ENCODE measurements at places on chromosomes 6 and 20.

DNA sequence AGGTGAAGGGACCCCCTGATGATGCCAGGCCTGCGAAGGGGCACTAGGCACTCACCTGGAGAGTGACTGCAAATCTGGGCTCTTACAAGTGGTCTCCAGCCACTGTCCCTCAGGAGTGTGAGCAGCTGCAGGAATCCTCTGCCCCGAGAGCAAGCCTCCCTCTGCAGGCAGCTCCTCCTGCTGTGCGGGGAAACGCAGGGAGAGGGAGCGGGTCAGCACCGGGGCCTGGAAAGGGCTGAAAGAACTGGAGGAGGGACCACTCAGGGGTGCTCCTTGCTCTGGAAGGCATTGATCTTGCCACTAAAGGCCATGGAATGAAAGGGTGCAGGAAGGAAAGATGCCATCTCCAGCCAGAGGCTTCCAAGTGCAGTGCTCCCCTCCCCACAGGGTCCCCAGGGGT, 168.0 kb downstream of the CDH4 start:
- DNase-seq: no peak

- DNase-seq: no peak
These were observed 371.7 kb upstream of the MMS22L start for GRCh38 chr6:97654674-97655073.

GRCh38 chr6:37381579-37381978, 27.8 kb downstream of the RNF8 start:
- peak; percentile 69 for DNase-seq

DNA sequence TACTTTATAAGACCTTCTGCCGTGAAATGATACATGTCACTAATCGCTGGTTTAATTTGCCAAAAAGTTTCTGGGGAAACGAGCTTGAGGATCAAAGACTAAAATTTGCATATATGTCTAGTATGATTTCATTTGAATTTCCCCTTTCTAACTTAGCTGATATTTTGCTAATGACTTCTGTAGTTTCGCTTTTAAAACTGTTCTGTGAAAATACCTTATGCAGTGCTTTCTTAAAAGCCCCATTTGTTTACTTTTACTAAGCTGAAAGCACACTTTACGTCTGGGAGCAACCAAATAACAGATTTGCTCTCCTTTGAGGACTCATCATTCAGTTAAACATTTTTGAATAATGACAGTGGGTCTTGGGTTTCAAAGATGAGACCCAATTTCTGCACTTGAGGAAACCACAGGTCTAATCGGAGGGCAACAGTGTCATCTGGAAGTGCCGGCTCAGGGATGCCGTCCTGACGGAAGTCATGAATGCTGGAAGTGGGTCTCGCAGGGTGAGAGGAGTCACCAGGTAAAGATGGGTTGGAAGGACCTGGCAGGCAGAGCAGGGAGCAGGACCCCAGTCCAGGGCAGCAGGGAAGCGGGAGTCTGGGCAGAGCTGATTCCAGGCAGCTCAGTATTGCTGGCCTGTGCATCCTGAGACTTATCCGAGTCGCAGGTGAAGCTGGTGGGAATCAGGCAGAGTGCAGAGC, 33.2 kb downstream of the PLEKHG1 start:
- no peak for DNase-seq

- DNase-seq: peak; percentile 67
These were observed 91.7 kb upstream of the SOX4 start for GRCh38 chr6:21501815-21502214.

DNA sequence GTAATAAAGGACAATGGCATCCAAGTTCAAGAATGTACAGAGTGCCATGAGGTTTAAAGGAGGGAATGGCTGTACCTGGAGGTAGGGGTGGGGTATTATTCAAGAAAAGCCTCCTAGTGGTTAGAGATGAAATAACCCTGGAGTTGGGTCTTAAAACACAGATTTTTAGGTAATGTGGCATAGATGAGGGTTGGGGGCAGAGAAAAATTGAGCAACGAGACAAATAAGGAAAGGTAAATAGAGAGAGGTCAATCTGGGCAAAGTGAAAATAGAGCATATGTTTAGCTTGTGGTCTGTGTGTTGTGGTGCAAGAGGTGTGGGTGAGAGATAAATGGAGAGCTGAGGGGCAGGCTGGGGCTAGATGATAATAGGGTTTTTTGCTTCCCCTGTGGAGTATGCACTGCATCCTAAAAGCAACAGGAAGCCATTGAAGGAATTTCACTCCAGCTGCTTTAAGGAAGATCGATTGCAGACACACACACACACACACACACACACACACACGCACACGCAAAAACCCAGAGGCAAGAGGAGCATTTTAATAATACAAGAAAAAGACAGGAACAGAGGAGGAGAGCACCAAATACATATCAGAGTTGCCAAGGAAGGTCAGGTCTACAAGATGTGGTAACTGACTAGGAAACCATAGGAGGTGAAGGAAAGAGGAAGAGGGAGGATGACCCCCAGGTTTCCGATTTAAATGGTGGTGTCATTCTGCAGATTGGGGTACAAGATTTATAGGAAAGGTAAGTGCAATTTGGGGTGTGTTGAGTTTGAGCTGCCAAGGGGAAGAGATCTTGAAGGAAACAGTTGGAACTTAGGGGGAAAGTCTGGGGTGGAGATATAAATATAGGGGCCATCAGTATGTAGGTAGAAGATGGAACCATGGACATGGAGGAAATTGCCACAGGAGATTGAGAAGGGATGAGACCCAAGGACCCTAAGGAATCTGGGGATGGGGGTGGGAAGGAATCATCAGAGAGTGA, 31.3 kb upstream of the ADGRF1 start:
- DNase-seq: no peak

DNA sequence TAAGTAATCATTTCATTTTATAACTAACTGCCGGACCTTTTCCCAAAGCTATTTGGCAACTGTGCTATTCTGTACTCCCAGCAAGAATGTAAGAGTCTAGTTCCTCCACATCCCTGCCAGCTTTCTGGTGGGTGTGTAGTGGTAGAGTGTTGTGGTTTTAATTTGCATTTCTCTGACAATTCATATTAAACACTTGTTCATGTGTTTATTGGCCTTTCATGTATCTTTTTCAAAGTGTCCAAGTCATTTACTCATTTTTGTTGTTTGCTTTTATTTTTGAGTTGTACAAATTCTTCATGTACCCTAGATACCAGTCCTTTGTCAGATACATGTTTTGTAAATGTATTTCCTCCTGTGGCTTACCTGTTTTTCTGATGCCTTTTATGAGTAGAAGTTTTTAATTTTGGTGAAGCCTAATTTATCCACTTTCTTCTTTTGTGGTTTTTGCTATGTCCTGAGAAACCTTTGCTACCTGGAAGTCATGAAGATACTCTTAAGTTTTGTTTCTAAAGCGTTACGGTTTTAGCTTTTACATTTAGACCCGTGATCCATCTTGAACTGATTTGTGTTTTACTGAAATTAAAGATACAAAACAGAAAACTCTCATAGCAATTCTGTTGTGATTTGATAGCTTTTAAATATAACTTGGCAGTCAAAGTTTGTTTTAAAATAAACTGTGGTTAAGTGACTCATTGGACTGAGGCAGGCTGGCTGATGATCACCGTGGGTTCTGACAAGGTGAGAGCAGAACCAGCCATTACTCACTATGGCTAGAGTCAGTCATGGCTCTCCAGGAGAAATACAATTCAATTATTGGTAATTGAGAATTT, 8.0 kb downstream of the MYLIP start:
- no peak for DNase-seq

DNA sequence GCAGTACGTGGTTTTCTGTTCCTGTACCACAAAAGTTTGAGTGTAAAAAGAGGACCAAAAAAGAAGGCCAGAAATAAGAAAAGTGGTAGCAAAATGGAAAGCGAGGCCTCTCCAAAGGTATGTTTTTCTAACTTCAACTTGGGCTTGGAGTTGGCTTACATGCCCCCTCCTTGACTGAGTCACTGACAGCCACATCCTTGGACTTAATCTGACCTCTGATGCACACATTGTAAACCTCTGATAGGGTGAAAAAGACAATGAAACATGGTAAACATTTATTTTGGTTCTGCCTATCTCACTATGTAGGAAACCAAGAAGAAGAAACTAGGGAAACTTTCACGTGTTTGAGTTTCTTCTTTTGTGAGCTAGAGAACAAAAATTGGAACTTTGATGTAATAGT, 503.2 kb upstream of the ID4 start:
- DNase-seq: no peak

DNA sequence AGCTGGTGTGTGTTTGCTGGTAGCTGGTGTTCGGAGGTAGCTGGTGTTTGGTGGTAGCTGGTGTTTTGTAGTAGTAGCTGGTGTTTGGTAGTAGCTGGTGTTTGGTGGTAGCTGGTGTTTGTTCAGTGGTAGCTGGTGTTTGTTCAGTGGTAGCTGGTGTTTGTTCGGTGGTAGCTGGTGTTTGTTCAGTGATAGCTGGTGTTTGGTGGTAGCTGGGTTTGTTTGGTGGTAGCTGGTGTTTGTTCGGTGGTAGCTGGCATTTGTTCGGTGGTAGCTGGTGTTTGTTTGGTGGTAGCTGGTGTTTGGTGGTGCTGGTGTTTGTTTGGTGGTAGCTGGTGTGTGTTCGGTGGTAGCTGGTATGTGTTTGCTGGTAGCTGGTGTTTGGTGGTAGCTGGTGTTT, 48.0 kb downstream of the BMP7 start:
- no peak for DNase-seq

GRCh38 chr20:63258781-63259180, 4.5 kb upstream of the NKAIN4 start:
- no peak for DNase-seq

GRCh38 chr6:138795809-138796603, at the start of gene ECT2L:
Gene ECT2L, plus strand, starts transcription at chr6:138796087. Its CDS starts 17,188 bp downstream, at chr6:138813275.
- DNase-seq: no peak

DNA sequence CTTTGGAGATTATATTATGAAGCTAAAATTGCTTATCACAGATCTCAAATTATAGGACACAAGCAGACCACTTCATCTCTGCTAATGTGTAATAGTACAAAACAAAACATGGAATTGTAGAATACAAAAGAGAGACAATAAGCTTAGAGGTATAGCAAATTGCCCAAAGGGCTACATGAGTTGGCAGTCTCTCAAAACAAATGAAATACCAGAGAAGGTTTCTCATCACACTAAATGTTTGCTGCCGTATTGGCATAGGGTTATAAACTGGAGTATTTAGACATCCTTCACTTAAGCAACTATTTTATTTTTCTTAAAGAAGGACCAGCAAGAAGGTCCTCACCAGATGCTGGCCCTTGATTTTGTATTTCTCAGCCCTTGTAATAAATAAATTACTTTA, 5.9 kb upstream of the EYA4 start:
- DNase-seq: no peak

DNA sequence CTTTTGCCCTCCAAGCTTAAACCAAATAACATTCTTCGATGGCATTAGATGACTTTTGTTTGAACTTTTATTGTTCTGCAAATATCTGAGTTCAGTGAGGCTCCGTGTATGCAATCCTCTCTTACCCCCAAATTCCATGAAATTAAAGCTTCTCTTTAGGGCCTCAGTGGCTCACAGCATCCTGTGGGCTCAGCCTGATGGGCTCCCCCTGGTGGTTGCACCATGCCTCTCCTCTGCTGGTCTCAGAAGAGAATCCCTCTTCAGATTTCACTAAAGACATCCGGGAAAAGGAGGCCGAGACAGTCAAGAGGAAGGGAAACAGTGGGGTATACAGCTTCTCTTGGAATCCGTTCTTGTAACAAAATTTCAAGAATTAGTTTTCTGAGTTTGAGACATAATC, 331.6 kb upstream of the NT5E start:
- DNase-seq: no peak

DNA sequence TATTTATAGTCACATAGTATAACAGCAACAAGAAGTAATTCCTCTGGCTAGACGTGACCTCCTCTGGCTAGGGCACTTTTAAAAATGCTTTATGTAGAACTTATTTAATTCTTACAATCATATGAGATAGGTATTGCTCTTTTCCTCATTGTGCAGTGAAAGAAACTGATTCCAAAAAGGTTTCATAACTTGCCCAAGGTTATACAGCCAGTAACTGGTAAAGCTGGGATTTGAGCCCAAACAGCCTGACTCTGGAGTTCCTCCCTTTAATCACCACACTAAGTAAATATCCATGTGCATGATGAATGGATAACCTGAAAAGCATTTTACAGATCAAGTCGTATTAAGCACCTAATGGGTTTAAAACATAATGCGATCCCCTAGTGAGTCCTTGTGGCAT, 214.6 kb downstream of the PRL start:
- DNase-seq: no peak

GRCh38 chr6:5215799-5216198, 45.0 kb downstream of the LYRM4 start:
- no peak for DNase-seq

DNA sequence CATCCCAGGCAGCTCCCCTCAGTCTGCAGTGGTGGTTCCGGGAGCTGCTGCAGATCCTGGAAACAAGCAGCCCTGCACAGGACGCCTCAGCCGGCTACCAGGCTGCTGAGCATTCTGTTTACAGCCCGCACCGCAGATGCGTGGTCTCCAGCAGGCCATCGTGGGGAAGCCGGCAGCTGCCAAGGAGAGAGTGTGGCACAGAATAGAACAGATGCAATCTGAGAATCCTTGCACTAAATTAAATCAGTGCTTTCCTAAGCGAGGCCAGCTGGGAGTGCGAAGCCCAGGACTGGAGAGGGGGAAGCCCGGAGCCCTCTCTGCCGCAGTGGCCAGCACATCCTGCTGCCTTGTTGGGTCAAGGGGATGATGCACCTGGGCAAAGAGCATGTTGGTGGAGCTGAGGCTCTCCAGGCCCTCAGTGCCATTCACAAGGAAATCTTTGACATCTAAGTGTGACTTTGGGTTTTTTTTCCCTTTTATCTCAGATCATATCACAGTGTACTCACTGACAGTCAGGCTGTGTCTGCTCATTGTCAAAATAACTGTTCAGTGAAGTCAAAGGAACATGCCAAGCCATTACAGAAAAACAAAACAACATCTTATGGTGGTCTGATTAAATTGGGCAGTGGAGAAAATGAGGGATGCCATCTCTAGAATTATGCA, 118.1 kb downstream of the SYNDIG1 start:
- no peak for DNase-seq

GRCh38 chr6:118588626-118589025, 40.5 kb downstream of the PLN start:
- no peak for DNase-seq

GRCh38 chr6:12528581-12529363, 187.8 kb upstream of the PHACTR1 start:
- no peak for DNase-seq

DNA sequence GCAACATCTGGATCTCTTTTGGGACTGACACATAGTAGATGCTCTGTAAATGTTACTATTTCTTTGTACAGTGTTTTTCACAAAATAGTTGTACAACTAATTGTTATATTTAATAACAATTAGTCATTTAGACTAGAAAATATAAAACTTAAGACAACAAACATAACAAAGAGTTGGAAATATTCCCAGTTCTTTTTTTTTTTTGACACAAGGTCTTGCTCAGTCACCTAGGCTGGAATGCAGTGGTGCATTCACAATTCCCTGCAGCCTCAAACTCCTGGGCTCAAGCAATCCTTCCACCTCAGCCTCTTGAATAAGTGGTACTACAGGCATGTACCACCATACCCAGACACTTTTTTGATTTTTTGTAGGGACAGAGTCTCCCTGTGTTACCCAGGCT, 105.8 kb downstream of the UTRN start:
- no peak for DNase-seq

GRCh38 chr6:16421462-16421960, 183.1 kb downstream of the GMPR start:
- no peak for DNase-seq

GRCh38 chr6:138509371-138509770, 10.1 kb upstream of the NHSL1 start:
- peak; percentile 3 for DNase-seq

Measured in NCI-H2029 treated with DMSO at 0.1 percent for 48 hours (cell line).